GOT3 (cell line): ENCODE measurements at places on chromosomes 13 and 19.

- DNase-seq: no peak
These were observed 43.6 kb downstream of the RASA3 start for GRCh38 chr13:114088863-114089262.

- DNase-seq: no peak
These were observed 10.6 kb downstream of the CAMSAP3 start for GRCh38 chr19:7606289-7606688.

- DNase-seq: no peak
These were observed 21.0 kb downstream of the CLEC4M start for GRCh38 chr19:7783991-7784423.

DNA sequence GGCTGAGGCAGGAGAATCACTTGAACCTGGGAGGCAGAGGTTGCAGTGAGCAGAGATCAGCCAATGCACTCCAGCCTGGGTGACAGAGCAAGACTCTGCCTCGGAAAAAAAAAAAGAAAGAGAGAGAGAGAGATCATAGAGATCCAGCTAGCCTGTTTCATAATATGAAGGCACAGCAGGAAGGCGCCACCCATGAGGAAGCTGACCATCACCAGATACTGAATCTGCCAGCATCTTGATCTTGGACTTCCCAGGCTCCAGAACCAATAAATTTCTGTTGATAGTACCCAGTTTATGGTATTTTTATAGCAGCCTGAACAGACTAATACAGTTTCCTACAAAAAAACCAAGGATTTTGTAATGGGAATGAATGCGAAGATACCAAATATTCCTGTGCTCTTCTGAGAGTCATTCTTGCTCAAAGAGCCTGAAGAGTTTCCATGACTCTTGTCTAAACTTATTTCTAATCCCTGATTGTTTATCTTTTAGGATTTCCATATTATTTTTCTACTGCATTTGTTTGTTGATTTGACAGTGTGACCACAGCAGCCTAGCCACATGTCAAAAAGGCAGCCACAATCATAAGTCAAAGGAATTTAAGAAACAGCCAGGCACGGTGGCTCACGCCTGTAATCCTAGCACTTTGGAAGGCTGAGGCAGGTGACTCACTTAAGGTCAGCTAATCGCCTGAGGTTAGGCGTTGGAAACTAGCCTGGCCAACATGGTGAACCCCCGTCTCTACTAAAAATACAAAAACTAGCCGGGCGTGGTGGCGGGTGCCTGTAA, 37.7 kb upstream of the PDCD5 start:
- DNase-seq: no peak

DNA sequence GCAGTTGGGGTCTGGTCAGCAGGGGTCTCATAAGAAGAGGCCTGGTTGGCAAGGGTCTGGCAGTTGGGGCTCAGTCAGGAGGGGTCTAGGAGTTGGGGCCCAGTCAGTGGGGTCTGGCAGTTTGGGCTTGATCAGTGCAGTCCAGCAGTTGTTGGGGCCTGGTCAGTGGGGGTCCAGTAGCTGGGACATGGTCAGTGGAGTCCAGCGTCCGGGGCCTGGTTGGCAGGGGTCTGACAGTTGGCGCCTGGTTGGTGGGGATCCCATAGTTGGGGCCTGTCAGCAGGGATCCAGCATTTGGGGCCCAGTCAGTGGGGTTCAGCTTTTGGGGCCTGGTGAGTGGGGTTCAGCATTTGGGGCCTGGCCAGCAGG, 60.5 kb upstream of the TPM4 start:
- no peak for DNase-seq

DNA sequence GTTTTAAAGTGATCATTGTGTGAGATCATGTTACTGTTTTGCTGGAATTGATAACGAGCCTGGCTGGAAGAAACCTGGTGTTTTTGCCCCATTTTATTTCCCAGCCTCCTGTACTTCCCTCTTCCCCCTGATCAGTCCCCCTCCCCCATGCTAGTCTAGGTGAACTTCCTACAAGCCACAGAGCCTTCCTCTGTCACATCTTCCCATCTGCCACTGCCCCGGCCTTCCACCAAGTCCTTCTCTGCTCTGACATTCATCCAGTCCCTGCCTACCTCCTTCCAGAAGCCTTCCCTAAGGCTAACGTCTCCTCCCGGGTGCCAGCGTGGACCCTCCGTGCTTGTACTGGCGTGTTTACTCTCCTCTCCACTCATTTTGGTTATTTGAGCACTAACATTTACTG, 14.3 kb downstream of the FARP1 start:
- DNase-seq: no peak

- no peak for DNase-seq
These were observed 27.7 kb downstream of the STK24 start for GRCh38 chr13:98549006-98549727.

DNA sequence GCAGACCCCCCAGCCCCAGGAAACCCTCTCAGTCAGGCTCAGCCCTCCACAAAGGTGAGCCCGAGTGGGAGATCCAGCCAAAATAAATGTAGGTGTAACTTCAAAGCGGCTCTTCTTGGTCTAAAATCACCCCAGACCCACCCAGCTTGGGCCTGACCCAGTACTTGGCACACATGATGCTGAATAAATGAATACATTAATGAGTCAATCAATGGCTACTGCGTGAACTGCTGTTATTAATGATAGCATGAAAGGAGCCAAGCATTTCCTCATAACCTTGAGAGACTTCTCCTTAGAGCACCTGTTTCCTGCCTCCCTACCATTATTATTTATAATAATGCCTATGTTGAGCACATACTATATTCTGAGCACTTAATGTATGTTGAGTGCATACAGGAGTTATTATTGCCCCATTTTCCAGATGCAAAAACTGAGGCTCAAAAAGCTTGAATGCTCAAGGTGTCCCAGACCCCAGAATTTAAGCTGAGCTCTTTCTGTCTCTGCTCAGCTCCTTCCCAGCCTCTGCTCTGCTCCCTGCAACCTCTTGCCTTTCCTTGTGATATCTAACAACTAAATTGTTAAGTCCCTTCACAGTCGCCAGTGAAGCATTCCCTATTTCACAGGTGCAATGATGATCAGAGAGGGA, 4.3 kb downstream of the NOTCH3 start:
- no peak for DNase-seq

- DNase-seq: no peak
These were observed 292.9 kb downstream of the KLF5 start for GRCh38 chr13:73351730-73352129.

GRCh38 chr13:48477191-48477855, 55.6 kb downstream of the RCBTB2 start:
- no peak for DNase-seq

GRCh38 chr19:58305932-58306323, 751 bp downstream of the ERVK3-1 start:
- no peak for DNase-seq

GRCh38 chr13:114077933-114078325, 54.5 kb downstream of the RASA3 start:
- DNase-seq: no peak

GRCh38 chr13:110138700-110139036, 168.3 kb downstream of the COL4A1 start:
- no peak for DNase-seq

- no peak for DNase-seq
These were observed 18.4 kb upstream of the ACOD1 start for GRCh38 chr13:76929851-76930374.
